ENCODE measurements at places on chromosomes 13 and 19.

DNA sequence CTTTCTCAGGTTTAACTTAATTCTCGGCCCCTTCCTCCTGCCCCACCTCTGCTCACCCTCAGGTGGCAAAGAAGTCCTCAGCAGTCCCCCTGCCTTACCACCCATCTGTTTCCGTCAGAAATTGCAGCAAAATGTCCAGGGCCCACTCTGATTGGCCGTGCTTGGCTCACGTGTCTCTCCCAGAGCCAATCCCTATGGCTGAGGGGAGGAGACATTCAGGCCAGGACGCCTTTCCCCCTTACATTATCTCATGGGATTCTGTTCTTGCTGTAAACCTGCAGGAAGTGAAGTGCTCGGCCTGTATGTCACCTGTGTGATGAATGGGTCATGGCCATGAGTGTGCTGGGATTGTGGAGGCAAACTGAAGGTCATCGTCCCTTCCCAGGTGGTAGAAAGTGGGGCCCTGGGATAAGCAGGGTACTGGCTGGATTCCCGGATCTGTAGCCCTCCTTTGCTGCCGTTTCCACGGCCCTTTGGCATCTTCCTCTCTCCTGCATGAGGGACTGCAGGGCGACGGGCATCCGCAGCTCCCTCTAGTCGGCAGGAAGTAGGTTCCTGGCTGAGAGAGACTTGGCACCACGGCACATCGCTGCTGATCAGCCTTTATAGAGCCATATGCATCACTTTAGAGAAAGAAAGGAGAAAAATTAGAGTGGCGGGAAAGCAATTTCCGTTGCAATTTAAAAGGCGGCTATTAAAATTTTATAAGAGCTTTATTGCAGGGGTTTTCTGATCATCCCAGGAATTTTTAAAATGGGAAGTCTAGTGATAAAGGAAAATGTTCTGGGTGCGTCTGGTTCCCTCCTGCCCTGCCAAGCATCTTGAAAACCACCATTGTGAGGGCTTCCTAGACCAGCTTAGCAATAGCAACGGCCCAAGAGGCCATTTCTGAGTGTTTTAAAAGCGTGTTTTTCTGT lies 118.2 kb downstream of the SIPA1L3 start:
- DNase-seq: no peak

DNA sequence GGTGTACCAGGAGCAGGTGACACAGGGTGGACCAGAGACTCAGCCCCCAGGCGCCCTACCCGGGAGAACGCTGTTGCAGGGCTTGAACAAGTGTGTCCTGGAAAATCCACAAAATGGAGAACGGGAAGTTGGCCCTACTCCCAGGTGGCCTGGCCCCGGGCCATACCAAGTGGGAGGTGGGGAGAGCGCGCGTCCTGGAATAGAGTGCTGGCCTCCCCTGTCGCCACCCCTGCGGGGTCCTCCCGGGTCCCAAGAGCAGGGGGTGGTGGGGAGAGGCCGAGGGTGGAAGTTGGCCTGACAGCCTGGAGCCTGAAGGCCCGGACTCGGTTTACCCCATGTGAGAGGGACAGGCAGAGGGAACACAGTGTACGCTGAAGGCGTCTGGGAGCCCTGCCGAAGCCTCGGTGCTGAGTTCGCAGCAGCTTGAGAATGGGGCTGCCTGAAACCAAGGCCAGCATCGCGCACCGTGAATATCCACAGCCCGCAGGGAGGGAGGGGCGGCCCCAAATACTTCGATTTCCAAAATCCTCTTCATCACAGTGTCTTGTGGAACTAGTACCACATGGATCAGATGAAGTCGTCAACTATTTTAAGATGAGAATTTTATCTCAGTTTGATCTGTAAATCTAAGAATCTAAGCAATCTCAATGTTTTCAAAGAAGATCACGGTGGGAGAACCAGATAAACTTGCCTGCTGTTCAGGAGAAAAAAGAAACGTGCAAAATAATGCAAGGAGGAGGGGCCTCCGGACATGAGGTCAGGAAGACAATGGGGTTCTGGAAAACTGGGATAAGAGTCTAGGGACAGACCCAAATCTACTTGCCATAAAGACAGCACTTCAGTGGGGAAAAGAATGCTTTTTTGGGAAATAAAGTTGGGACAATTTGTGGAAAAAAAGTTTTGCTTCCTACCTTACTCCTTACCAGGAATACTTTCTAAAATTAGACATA lies 10.4 kb upstream of the KLF16 start:
- DNase-seq: no peak

DNA sequence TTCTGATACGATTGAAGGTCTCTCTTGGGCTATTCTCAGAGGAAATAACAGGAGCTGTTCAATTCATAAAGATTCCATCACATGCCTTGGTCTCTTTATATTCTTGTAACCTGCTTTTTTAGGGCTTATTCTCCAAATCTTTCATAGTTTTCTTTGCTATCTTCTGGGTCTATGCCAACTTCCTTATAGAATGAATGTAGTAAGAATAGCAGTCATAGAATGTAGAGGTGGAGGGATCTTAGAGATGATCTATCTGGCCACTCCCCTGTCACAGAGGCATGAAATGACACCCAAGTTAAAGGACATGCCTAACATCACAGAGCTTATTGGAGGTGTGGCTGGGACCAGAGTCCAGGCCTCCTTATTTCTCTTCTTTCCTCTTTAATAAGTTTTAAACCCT lies 13.2 kb downstream of the LCP1 start:
- DNase-seq: no peak

DNA sequence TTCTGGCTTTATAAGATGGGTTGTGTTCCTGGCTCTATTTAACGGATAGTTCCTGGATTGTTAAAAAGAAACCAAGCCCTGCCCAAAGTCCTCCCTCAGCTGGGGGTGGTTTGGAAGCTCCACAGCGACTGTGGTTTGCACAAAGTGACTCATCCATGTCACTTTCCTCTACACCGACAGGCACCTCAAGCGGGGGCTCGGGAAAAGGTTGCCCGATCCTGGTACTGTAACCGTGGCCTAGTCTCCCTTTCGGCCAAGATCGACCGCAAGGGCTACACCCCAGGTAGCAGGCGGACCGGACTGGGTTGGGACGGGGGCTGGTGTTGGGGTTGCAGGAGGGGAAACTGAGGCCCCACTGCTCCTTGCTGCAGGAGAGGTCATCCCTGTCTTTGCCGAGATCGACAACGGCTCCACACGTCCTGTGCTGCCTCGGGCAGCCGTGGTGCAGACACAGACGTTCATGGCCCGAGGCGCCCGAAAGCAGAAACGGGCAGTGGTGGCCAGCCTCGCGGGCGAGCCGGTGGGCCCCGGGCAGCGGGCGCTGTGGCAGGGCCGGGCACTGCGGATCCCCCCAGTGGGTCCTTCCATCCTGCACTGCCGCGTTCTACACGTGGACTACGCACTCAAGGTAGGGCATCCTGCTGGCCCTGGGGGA lies 1.6 kb downstream of the ARRDC2 start:
- no peak for DNase-seq

- DNase-seq: no peak
These were observed 38.6 kb upstream of the RGCC start for GRCh38 chr13:41418731-41419130.

DNA sequence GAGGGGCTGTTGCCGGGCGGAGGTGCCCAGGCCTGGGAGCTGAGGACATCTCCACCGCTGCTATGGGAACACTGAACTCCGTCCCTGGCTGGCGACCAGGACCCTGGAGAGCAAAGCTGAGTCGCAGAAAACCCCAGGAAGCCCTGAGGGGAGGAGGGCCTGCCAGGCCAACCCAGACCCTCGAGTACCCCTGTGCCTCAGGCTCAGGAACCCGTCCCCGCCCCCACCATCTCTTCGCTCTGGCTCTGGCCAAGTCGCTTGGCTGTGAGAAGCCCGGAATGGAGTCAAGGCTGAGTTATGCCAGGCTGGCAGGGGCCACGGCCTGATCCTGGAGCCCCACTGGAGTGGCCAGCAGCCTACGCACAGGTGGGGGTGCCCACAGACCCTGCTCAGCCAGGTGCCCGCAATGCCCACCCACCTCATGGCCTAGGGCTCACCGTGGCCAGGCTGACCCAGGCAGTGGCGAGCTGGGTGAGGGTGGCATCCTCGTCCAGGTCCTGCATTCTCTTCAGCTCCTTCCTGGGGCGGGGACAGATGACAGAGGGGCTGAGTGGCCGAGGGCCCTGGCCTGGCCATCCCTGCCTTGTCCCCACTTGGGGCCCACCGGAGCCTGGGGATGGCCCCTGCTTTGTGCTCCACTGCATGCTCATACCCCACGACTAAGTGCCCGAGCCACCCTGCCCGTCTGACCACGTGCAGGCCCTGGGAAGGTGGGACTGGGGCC lies 8.5 kb upstream of the CERS1 start:
- no peak for DNase-seq

GRCh38 chr13:53321296-53321801 lies 292.7 kb downstream of the OLFM4 start:
- DNase-seq: no peak

DNA sequence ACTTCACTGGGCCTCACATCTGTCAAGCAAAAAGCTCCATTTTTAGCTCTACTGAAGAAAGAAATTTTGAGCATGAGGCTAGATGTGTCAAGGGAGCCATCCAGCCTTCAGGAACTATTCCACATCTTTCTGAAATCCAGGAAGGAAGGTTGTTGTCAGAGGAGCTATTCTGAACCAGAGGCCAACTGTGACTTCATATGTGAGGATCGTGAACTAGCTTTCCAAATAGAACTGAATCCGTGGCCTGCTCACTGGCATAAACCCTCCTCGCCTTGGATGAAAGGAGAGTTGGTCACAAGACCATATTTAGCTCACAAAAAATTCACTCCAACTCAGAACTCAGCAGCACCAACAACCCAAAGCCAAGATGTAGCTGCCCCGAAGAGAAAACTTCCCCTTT lies 195.8 kb downstream of the FOXO1 start:
- DNase-seq: no peak

- DNase-seq: no peak
These were observed 785.1 kb upstream of the SLITRK6 start for GRCh38 chr13:86584301-86584700.

DNA sequence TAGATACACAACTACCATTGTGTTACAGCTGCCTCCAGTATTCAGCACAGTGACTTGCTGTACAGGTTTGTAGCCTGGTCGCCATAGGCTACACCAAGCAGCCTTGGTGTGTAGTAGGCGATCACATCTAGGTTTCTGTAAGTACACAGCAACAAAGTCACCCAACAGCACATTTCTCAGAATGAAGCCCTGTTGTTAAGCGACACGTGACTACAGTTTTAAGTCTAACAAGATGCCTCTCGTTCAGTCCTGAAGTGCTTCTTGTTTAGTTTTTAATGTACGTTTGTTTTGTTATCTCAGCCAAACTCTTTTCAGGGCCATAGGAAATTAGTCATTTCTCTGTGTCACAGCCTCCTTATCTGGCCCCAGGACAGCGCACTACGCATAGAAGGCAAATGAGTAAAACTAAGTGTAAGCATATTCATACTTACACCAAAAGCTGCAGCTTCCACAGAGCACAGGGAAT lies 50.0 kb upstream of the GPR183 start:
- no peak for DNase-seq

GRCh38 chr13:25733001-25733491 lies 318.8 kb downstream of the SHISA2 start:
- no peak for DNase-seq

DNA sequence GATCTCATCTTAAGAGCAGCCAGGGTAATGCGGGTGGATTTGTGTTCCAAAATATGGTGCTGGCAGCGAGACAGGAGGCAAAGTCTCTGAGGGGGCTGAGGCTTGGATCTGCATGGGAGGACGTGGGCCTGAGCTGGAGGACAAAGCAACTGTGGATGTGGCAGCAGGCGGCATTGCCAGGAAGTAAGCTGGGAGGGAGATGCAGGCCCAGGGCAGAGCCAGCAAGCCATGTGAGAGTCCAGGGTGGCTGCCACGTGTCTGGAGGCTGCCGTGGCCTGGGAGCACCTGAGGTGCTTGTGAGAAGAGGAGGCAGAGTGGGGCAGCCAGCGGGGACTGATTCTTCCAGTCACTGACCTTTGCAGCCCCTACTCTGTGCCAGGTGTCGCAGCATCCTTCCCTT lies 52.0 kb downstream of the DPF1 start:
- DNase-seq: no peak

- DNase-seq: peak; percentile 9
These were observed 478 bp downstream of the LMO7 start for GRCh38 chr13:75636436-75637180.

DNA sequence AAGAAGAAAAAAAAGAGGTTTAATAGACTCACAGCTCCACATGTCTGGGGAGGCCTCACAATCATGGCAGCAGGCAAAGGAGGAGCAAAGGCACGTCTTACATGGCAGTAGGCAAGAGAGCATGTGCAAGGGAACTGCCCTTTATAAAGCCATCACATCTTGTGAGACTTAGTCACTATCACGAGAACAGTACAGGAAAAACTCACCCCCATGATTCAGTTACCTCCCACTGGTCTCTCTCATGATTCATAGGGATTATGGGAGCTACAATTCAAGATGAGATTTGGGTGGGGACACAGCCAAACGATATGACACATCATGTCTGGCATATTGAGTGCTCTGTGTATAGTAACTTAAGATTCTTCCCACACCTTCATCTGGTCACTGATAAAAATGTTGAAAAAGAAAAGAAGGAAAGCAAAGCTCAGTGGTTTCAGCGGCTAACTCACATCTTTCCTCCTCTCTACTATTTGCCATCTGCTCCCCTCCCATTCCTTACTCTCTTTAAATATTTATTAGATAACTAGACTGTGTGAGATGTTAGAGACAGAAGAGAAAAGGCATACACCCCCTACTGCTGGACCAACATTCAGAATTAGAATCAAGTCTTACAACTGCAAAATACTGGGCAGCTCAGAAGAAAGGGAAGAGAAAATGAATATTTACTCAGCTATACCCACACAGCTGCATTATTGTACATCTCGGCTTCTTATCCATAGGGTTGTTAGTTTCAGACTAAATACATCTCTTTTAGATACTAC lies 60.1 kb upstream of the AKAP11 start:
- DNase-seq: no peak

GRCh38 chr13:57624565-57625435 lies 6.7 kb upstream of the PCDH17 start:
- DNase-seq: no peak

- no peak for DNase-seq
These were observed 193.1 kb downstream of the ZNF486 start for GRCh38 chr19:20359933-20360720.

GRCh38 chr13:104357672-104358354 lies 1291.6 kb upstream of the SLC10A2 start:
- DNase-seq: no peak

- DNase-seq: no peak
These were observed 903.1 kb downstream of the SLITRK6 start for GRCh38 chr13:84896128-84896527.

All from stimulated activated CD4-positive, alpha-beta T cell treated with anti-CD3 and anti-CD28 coated beads, Interleukin-12 subunit alpha, Interleukin-12 subunit beta, amount 100 ng/mL, for 24 hours (primary cell).